ENCODE measurements at places on chromosomes 16 and 17.

DNA sequence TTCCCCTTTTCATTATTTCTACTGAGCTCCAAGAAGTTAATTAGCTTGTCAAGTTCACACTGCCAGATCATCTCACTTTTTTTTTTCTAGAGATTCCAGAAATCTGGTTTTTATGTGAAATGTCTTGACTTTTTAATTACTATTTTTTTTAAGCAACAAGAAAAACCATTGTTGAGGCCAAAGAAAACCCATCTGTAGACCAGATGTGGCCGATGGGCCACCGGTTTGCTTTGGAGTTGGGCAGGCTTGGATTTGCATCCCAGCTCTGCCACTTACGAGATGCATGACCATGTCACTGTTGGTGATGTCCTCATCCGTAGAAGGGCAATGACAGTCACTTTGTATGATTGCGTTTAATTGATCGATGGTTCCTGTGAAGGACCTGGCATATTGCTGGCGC, 34.2 kb upstream of the MRTFB start:
- no peak for DNase-seq

GRCh38 chr16:16830401-16830800, 451.5 kb downstream of the NPIPA7 start:
- no peak for DNase-seq

GRCh38 chr16:82280867-82281266, 110.8 kb upstream of the MPHOSPH6 start:
- no peak for DNase-seq

DNA sequence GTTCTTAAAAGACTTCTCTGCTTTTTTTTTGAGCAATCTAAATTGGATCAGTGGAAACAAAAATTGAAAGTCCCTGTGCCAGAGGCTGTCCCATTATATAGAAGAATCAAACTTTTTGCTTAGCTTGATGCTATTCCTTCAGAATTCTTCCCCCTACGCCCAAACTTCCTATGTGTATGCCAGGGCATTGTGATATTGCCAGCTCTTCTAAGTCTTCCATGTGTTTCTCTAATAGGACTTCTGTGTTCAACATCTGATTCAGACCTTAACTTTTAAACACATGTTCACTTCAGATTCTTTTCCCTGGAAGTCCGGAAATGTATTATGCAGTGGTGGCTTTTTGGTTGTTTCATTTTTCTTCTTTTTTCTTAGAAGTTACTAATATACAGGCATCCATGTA, 18.7 kb downstream of the PTRH2 start:
- no peak for DNase-seq

GRCh38 chr16:10069374-10069773, 112.9 kb downstream of the GRIN2A start:
- no peak for DNase-seq

GRCh38 chr16:1492923-1493745, at the start of gene TELO2:
Gene TELO2, plus strand, starts transcription at chr16:1493360. Its CDS starts 922 bp downstream, at chr16:1494282.
- DNase-seq: peak; percentile 79

DNA sequence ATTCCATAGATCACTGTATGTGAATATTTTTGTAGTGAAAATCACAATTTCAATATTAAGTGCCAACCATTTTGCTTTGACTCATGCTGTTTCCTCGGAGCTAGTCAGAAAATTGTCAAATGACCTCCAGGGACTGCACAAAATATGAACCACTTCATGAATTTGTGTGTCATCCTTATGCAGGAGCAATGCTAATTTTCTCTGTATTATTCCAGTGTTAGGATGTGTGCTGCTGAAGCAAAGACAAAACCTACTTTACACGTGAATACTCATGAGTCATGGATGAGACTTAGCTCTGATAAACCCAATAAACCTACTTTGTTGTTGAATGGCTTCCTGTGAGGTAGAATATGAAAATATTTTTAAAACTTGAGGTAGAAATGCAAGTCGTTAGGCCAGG, 65.2 kb downstream of the SHCBP1 start:
- DNase-seq: peak; percentile 54

GRCh38 chr16:57606147-57606846, 22.1 kb upstream of the ADGRG1 start:
- no peak for DNase-seq

- DNase-seq: no peak
These were observed 7.4 kb downstream of the PRKCA start for GRCh38 chr17:66309793-66310192.

GRCh38 chr17:63774141-63774968, at the start of gene DDX42:
Gene DDX42, plus strand, starts transcription at chr17:63774170. Its CDS starts 12,880 bp downstream, at chr17:63787050.
- DNase-seq: peak; percentile 62

GRCh38 chr17:38575781-38576180, 30.0 kb downstream of the SRCIN1 start:
- peak; percentile 8 for DNase-seq

GRCh38 chr16:83247767-83248372, 559.9 kb upstream of the HSBP1 start:
- DNase-seq: no peak

DNA sequence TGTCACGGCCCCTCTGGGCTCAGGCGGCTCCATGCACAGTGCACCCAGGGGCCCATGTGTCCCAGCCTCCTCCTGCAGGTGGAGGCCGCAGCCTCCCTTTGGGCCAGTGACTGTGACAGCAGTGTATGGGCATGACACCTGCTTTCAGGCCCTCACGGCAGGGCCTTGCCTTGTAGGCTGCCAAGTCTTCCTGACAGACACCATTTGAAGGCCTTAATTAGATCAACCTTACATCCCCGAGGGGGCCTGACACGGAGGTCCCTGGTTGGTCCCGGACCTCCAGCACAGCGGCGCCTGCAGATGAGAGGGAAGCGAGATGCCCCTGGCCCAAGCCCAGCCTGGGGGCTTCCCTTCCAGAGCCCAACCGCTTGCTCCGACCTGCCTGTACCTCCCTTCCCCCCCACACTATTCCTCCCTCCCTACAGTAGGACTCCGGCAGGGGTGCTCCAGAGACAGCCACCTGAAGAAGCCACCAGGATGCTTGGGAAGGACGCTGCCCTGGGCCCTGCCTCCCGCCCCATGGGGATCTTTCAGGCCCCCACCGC, 31.9 kb downstream of the BAIAP2 start:
- DNase-seq: no peak

DNA sequence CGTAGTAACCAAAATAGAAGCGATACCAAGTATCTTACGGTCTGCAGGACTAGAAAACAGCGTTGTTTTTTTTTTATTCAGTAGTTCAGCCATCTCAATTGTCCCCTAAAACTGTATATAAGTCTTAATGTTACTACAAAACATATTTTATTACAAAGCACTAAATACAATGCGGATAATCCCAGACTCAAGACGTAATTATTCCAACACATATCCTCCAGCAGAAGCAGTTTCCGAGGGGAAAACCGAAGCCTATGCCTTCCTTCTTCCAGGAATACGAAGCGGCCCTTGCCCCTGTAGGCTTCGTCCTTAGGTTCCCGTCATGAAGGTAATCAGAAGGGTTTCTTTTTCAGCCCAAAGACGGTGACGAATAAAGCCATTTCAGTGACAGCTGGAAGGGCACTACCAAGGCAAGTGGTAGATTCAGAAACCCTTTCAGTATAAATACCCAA, 2.3 kb downstream of the TMEM107 start:
- no peak for DNase-seq

GRCh38 chr17:8326511-8327302, 12.9 kb upstream of the ODF4 start:
- DNase-seq: peak; percentile 39

Data from fibroblast of skin of scalp (primary cell).